Stimulated activated CD8-positive, alpha-beta memory T cell treated with anti-CD3 and anti-CD28 coated beads, Interleukin-4, amount 100 ng/mL, for 24 hours (primary cell): ENCODE measurements at places on chromosomes 13 and 19.

- no peak for DNase-seq
Observed at GRCh38 chr13:36717966-36718545, 44.2 kb downstream of the SERTM1 start.

DNA sequence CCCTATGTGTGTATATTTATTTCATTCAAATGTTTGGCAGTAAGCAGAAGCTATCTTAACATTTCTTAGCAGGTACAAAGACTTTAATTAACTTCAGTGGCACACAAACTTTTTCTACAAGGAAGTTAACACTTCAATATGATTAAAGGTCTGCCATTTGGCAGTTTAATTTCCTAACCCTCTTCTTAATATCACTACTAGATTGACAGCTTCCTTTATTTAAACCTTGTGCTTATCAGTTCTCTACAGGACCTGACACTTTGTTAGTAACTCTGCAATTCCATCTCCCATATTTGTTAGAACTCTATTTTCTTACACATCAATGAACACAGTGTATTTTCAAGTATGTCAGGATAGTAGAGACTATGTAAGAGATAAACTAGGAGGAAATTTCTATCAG is 152.4 kb upstream of the ATXN8OS start:
- DNase-seq, result no peak

GRCh38 chr19:49565261-49565660 is 15.1 kb downstream of the NOSIP start:
- no peak for DNase-seq

DNA sequence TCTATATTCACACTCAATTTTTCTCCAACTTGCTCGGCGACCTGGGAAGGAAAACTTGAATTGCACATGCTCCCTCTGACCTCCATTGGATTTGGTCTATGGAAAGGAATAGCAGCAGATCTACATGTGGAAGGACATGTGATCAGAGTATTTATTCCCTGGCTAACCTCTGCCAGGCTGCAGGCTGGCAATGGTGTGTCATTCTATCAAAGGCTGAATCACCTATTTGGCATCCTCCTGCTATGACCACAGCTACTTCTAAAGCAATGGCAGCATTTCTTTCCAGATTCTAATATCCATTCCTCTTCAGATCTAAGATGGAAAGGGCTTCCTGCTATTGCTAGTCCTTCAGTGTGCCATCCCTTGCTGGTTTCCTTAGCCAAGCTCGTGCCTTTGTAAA is 144.3 kb upstream of the FREM2 start:
- no peak for DNase-seq

GRCh38 chr13:48783181-48783630 is 129.5 kb downstream of the CYSLTR2 start:
- no peak for DNase-seq

- no peak for DNase-seq
Observed at GRCh38 chr13:78420814-78421213, 182.5 kb downstream of the POU4F1 start.

DNA sequence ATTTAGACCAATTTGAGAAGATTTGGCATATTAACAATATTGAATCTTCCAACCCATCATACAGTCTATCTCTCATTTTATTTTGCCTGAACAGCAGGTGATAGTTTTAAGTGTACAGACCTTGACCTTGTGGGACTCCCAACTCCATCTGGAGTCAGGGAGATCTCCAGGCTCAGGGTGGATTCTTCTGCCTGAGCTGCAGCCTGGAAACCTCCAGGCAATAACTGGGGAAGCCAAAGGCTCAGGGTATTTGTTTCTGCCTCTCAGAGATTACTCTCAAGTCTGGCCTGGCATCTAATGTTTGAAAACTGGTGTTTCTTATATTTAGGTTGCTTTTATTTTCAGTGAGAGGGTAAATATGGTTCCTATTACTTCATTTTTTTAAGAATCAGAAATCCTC is 102.1 kb upstream of the C1QTNF9B start:
- DNase-seq, result no peak

- DNase-seq, result peak; percentile 22
Observed at GRCh38 chr19:45640849-45641273, 1.7 kb upstream of the EML2 start.

- no peak for DNase-seq
Observed at GRCh38 chr19:6020166-6020882, 42.4 kb upstream of the RANBP3 start.

GRCh38 chr19:7534531-7535046 is 928 bp upstream of the PNPLA6 start:
- DNase-seq, result peak; percentile 15

DNA sequence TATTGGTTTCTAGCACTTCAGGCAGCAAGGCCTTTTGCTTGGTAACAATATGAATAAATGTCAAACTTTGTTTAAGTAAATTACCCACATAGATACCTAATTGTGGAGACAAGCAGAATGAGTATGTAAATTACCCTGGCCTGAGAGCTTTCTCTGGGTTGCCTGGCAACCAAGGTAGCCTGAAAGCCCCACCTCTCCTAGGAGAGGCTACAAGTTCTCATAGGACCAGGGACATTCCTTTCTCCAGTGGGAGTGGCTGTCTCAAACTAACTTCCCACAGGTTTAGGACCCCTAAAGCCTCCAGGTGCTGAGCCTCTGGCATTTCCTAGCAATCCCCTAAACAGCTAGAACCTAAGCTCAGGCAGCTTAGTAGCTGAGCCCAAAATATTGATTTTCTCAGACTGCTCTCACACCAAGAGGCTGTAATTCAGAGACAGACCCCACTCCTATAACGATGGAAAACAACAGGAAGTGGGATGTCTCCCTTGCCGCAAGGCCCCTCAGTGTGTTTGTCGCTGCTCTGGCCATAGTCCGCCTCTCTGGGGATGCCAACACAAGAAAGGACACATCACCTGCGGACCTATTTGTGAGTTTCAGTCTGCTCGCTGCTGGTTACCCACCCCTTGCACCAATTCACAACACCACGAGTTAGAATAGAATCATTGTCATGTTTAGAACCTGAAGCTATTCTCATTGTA is 207.3 kb downstream of the DLEU7 start:
- no peak for DNase-seq

- no peak for DNase-seq
Observed at GRCh38 chr19:19578252-19578651, 40.2 kb downstream of the CILP2 start.

- DNase-seq, result no peak
Observed at GRCh38 chr19:16272945-16273344, 51.7 kb upstream of the KLF2 start.

DNA sequence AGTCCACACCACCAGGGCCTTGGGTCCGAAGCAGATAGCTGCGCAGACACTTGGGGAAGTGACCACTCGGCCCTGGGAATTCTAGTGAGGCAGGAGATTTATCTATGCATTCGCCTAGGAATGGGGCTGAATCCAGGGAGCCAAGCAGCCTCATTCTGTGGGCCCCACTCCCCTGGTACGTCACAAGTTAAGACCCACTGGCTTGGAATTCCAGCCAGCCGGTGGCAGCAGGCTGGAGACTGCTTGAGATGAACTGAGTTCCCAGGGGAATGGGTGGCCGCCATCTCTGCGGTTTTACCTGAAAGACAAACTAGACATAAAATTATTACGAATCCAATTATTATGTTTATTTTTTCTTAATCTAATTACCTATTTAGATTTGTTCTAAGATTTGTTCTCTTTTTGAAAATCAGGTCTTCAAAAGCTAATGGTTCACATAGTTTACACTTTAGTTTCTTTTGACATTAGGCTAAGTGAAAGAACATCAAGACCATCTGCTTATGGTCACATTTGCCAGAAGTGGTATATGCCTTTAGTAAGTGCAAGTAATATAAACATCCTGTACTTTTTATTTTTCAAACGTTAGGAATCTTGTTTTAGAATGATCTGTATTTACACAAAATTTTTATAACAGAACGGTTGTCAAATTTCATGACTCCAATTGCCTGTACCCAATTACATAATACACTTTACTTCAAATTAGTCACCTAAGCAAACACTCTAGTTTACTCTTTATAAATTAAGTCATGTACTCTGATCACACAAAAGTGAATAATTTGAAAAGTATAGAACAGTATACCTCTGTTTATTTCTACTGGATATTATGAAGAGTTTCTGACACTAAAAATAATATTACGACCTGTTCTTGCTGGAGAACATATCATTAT is 74.4 kb downstream of the SLITRK6 start:
- no peak for DNase-seq

- no peak for DNase-seq
Observed at GRCh38 chr13:30147015-30147414, 160.3 kb downstream of the KATNAL1 start.

DNA sequence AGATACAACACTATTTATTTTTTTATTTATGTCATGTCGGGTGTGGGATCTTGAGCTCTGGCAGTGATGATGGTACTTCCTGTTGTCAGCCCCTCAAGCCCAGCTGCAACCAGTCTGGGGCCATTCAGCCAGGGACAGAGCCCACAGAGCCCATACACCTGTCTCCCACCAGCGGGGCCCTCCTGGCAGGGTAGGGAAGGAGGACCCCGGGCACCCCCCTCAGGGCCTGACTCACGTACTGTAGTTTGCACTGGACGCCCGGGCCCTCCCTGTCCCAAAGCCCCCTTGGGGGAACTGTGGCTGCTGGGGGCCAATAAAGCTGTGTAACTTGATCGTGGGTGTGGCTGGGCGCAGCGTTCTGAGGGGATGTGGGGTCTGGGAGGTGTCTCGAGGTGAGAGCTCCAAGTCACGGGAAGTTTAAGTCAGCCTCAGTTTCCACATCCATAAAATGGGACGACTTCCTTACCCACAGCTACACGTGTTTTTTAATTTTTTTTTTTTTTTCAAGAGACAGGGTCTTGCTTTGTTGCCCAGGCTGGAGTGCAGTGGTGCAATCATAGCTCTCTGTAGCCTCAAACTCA is 9.5 kb downstream of the ATG4D start:
- DNase-seq, result no peak

- DNase-seq, result no peak
Observed at GRCh38 chr13:36133950-36134626, 2.9 kb upstream of the DCLK1 start.

GRCh38 chr19:4057931-4058692 is 8.6 kb downstream of the ZBTB7A start:
- peak; percentile 72 for DNase-seq

DNA sequence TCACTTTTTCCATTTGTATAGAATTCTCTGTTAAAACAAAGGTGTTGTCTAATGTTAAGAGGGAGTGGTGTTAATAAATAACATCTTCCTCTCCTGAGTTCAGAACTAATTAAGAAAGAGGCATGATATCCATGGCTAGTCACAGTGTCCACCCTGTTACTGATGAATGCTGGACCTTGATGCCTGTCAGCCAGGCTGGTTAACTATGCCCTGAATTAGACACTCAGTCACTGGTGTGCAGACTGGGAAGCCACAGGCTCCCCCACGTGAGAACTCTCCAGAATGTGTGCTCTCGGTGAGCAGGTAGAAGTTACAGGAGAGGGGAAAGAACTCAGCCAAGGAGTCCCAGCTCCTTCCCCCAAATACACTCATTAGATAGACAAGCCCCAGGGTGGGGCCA is 56.1 kb upstream of the RNF113B start:
- no peak for DNase-seq

DNA sequence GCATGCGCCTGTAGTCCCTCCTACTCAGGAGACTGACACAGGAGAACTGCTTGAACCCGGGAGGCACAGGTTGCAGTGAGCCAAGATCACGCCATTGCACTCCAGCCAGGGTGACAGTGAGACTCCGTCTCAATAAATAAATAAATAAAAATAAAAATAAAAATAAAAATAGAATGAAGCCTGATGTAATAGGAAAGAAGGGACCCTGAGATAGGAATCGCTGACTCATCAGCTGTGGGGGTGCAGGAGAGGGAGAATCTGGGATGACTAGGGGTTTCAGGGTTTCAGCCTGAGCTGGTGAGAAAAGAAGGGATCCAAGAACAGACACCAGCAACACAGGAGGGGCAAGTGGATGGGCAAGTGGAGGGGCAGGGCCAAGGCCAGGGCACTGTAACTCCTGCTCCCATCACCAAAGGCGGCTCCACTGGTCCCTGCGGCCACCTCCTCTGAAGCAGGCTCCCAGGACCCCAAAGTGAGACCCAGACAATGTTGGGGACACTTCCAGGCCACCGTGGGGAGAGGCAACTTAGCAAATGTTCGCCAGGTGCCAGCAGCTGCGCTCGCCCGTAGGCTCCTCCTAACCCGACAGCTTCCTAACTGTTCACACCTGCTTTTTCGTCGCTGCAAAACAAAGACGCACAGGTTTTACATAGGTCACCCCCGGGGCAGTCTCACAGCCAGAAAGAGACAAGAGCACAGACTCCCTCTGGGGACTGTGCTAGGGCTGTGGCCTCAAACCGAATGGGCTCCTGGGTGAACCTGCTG is 1.2 kb downstream of the HAUS8 start:
- DNase-seq, result no peak

GRCh38 chr13:22062478-22063205 is 391.8 kb downstream of the FGF9 start:
- no peak for DNase-seq

DNA sequence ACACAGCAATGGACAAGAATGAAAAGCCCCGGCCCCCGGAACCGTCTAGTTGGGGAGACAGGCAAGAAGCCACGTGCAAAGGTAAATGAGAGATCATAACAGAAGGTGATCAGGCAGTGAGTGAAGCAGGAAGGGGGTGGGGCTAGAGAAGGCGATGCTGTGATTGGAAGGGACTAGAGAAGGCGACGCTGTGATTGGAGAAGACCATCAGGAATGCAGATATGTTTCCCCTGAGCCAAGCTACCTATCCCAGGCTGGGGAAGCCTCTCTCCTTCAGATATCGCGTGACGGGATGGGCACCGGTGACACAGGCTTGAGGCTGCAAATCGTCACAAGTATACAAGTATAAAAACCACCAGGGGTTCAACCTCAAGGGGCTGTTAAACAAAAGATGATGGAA is 21.8 kb downstream of the DCAF15 start:
- DNase-seq, result no peak

DNA sequence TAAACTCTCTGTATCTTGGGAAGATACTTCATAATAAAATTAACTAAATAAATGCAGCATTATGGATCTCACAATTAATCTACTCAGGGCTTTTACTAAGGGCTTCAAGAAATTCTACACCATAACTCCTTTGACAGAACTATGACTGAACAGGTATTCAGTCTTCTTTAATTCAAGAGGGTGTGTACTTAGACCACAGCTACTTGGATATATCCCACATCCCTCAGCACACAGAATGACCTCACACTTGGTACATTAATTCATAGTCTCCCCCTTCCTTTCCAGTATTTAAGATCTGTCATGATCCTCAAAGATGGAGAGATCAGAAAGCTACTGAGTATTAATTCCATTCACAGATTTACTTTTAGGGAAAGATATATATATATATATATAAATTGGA is 11.6 kb downstream of the DIAPH3 start:
- DNase-seq, result no peak

GRCh38 chr13:32588736-32589135 is 2.5 kb downstream of the PDS5B start:
- no peak for DNase-seq
